ENCODE measurements at places on chromosomes 16 and 17.
A peak's percentile ranks its signal among the peaks of the same experiment; 100 is the strongest.

DNA sequence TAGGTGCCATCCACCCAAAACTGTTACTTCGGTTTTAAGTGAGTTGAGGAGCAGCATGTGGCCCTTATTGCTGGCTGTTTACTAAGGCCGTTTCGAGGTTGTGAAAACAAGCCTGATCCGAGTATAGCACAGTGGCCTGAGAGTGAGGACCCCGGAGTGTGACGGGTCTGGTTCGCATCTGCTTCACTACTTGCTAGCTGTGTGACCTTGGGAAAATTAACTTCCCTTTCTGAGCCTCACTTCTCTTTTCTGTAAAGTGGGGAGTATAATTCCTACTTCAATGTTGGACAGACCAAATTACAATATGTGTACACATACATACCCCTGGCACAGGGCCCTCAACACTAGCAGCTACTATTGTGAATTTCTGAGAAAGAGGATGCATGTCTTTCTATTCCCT lies 11.7 kb upstream of the HEATR6 start:
- DNase-seq: no peak

- DNase-seq: peak; percentile 77
Measured at GRCh38 chr17:75633486-75634375, 497 bp downstream of the SMIM5 start.

DNA sequence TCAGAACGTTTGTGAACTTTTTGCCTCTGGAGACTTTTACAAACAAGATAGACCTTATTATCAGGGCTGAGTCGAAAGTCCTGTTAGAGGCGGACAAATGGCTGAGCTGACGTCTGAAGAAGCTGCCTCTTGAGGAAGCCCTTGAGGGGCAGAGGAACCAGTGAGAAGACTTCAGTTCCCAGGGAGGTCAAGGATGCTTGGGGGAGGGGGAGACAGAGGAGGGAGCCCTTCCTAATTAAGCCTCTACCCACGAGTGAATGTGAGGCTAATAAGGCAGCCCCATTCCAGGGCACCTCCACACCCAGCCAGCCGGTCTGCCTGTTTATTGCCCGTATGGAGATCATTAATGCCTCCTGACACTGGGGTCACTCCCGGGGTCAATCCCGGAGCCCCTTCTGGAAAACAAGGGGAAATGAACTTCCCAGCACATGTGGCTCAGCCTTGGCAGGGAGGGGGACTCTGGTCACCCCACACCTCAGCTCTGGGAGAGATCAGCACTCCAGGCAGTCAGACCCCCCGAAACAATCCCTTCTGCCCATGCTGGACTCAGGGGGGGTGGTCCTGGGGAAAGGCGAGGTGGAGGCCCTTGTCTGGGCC lies 9.2 kb upstream of the TBX4 start:
- no peak for DNase-seq

GRCh38 chr17:14310101-14310500 lies 9.2 kb downstream of the HS3ST3B1 start:
- DNase-seq: no peak

DNA sequence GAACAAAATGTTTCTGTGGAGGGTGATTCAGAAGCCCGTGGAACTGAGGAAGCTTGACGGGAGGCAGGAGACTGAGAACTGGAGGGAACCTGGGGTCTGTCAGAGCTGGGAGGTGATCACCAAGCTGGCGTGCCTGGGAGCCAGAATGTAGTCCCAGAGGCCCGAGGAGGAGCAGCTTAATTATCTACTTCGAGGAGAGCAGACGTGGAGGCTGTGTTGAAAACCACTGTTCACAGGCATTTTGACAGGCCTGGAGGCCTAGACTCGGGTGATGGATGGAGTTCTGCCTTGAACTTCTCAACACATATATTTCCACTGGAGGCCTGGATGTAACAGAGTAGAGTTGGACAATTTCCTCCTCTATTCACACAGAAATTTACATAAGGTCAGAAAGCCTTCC lies 177.7 kb upstream of the SALL1 start:
- DNase-seq: no peak
